ENCODE measurements at places on chromosomes 6 and 20.

- peak; percentile 13 for DNase-seq
Measured at GRCh38 chr6:109306733-109307132, 75.5 kb downstream of the CD164 start.

DNA sequence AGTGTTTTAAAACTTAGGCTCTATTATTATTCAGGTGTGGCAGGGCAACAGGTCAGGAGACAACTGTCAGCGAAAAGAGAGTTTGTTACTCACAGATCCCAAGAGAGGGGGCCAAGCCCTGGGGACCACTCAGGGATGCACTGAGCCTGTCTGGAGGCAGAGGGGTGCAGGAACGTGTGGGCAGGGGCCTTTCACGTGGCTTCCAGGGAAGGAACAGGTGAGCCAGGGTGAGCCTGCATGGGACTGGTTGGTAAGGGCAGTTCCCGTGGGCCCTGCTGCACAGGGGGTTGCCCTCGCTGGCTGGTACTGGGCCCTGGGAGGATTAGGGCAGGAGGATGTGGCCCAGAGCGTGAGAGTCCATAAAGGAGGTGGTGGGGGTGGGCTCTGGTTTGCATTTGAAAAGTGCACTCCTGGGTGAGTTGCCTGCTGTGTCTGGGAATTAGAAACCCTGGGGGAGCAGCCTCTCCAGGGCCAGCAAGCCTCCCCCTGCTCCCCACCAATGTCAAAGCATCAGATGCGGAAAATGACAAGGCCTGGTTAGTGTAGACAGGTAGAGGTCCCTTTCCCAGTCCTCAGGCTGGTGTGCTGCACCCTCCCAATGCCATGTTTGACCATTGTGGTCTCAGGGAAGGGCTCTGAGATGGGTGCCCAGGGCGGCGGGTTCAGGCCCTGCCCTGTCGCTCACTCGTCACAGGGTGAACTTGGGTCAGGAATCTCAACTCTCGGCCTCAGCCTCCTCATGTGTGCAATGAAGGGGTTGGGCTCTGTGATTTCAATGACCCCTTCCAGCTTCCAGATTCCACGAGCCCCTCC lies 127.4 kb upstream of the RPS6KA2 start:
- no peak for DNase-seq

GRCh38 chr20:62706857-62707256 lies 1.8 kb upstream of the NTSR1 start:
- DNase-seq = no peak

- peak; percentile 91 for DNase-seq
Measured at GRCh38 chr6:30156262-30156599, 4.8 kb downstream of the TRIM10 start.

- DNase-seq = no peak
Measured at GRCh38 chr6:14784596-14785492, 461.0 kb upstream of the JARID2 start.

GRCh38 chr20:25218492-25218891 lies 23.0 kb downstream of the ENTPD6 start:
- no peak for DNase-seq

- peak; percentile 10 for DNase-seq
Measured at GRCh38 chr6:45843848-45844521, 171.7 kb downstream of the CLIC5 start.

DNA sequence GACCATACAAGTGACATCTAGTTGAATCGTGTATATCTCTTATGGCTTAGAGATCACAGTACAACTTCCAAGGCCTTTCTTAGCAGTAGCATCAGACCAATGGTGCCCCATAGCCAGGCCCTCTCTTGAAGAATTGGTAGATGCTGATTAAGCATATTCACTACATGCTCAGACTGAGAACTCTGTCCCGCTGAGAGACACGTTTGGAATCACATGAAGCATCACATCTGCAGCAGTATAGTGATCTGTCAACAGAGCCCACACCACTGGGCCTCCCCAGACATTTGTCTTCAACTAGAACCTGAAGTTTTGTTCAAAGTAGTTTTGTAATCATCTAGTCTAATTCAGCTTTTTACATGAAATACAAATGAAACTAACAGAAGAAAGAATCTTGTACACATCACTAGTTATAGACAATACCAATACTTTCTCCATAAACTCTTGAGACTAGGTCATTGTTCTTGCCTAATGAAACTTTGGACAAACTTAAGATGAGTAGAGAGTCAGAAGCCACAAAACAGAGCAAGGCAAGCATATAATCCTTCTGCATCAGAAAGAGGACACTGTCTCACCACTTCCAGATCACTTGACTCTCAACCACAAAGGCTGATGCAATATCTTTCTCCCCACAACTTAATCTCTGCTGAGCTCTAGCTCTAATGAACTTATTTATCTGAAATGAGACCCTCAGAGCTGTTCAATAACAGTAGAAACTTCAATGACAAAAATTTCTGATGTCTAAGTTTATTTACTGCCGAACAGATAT lies 182.7 kb downstream of the TBX18 start:
- peak; percentile 71 for DNase-seq
